Fibroblast of gingiva (primary cell): ENCODE measurements at places on chromosomes 2 and 18.
A peak's percentile ranks its signal among the peaks of the same experiment; 100 is the strongest.

- no peak for DNase-seq
Measured at GRCh38 chr18:48022021-48022420, 91.6 kb upstream of the SMAD2 start.

DNA sequence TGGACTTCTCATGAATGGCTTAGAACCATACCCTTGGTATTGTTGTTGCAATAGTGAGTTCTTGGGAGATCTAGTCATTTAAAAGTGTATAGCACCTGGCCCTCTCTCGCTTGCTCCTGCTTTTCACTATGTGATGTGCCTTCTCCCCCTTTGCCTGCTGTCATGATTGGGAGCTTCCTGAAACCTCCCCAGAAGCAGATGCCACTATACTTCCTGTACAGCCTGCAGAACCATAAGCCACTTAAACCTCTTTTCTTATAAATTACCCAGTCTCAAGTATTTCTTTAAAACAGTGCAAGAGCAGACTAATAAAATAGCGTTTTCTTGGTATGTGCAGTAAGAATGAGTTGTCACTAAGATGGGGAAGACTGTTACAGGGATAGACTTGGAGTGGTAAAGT lies 31.6 kb downstream of the BAZ2B start:
- DNase-seq: no peak

- peak; percentile 72 for DNase-seq
Measured at GRCh38 chr2:160583146-160583535, 89.5 kb upstream of the RBMS1 start.

DNA sequence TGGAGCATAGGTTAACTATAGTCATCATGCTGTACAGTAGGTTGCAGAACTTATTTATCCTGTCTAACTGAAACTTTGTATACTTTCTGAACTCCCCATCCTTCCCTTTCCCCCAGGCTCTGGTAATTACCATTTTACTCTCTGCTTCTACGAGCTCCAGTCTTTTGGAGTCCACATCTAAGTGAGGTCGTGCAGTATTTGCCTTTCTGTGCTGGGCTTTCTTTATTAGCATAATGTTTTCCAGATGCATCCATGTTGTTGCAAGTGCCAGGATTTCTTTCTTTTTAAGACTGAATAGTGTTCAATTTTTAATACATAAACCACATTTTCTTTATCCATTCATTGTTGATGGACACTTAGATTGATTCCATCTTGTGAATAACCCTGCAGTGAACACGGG lies 464.1 kb downstream of the TGIF1 start:
- peak; percentile 12 for DNase-seq

- no peak for DNase-seq
Measured at GRCh38 chr2:179412112-179412511, 147.5 kb upstream of the SESTD1 start.

DNA sequence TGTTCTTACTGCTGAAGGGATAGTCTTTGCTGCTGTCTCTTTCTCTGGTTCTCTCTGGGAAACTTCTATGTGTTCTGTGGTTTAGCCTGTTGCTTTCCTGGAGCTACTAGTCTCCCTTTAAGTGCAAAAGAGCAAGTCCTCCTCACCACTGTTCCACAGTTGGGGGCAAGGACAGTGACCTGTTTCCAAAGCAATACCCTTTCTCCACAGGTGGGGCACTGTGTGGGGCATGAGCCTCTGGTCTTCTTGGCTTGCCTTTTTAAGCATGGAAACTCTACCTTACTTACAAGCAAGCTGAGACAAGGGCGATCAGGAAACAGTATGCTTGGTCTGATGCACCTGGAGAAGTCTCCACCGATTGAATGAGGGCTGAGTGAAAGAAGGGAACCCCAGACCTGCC lies 156.7 kb downstream of the CPS1 start:
- DNase-seq: no peak

GRCh38 chr2:148534416-148535204 lies 109.9 kb upstream of the EPC2 start:
- no peak for DNase-seq

DNA sequence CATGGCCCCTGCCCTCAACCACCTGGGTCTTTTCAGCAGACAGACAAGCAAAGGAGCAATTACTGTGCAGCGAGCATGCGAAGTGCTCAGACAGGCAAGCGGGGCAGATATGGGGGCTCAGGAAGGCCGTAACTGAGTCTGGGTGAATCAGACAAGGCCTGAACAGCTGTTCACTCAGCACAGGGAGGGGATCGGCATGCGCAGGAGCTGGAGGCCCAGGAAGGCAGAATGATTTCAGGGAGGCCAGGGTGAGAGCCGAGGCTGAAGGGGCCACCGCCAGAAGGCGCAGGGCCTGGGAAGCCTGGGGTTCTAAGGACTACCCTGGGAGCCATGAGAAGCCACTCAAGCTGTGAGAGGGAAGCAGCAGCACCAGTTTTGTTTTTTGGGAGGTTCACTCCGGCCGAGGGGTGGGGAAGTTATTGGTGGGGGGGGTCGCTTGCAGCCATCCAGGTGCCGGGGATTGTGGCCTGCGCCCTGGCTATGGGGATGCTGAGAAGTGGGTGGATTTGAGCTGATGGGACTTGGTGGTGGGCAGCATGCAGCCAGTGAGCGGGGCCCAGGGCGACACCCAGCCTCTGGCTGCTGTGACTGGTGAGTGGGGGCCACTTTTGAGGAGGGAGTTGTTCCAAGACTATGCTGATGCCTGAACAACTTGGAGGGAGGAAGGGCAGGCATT lies 132.2 kb downstream of the TSN start:
- DNase-seq: no peak

GRCh38 chr2:105812180-105813044 lies 67.7 kb downstream of the NCK2 start:
- DNase-seq: peak; percentile 32

GRCh38 chr18:36655074-36655473 lies 173.7 kb downstream of the TPGS2 start:
- no peak for DNase-seq

GRCh38 chr18:47296462-47296861 lies 45.0 kb upstream of the SKOR2 start:
- no peak for DNase-seq

DNA sequence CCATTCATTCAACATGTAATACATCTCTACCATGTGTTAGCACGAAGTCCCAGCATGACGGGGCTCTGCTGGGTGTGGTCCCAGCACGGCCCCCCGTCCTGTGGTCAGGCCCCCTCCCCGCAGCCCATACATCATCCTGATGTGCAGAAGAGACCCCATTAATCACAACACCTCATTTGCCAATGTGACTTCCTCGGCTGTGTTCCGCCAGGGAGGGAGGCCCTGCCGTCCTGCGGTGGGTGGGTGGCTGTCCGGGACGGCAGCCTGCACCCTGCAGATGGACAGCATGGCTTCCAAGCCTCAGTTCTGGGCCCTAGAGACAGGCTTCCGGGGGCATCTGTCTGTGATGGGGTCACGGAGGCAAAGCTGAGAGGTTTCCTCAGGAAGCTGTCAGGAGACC lies 254.0 kb downstream of the CYP26B1 start:
- DNase-seq: no peak

- no peak for DNase-seq
Measured at GRCh38 chr2:219116776-219117646, 43.6 kb downstream of the NHEJ1 start.

GRCh38 chr2:145114726-145115125 lies 594.8 kb upstream of the ZEB2 start:
- DNase-seq: peak; percentile 12

GRCh38 chr18:35283923-35284794 lies 5.9 kb downstream of the ZSCAN30 start:
- no peak for DNase-seq

- DNase-seq: no peak
Measured at GRCh38 chr2:101881131-101881530, 110.6 kb upstream of the IL1R2 start.

- DNase-seq: peak; percentile 45
Measured at GRCh38 chr2:63050334-63051041, at the start of gene OTX1. Gene OTX1 (plus strand): TSS chr2:63050830. CDS start chr2:63052991, 2,161 bp downstream.

DNA sequence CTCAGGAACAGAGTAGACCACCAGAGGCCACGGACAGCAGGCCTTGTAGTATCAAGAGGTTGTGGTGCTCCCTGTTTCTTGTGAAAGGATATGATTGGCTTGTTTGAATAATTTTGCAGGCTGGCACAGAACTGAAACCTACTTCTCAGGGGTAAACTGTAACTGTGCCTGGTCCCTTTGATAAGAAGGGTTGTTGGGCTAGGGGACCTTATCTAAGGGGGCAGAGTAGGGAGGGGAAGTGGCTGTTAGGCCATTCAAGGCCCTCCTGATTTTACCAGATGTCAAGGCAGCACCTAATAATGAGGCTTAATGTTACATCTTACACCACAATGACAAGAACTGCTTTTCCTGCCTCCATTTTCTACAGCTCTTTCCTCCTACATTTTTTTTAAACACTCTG lies 45.6 kb downstream of the GPR39 start:
- no peak for DNase-seq

DNA sequence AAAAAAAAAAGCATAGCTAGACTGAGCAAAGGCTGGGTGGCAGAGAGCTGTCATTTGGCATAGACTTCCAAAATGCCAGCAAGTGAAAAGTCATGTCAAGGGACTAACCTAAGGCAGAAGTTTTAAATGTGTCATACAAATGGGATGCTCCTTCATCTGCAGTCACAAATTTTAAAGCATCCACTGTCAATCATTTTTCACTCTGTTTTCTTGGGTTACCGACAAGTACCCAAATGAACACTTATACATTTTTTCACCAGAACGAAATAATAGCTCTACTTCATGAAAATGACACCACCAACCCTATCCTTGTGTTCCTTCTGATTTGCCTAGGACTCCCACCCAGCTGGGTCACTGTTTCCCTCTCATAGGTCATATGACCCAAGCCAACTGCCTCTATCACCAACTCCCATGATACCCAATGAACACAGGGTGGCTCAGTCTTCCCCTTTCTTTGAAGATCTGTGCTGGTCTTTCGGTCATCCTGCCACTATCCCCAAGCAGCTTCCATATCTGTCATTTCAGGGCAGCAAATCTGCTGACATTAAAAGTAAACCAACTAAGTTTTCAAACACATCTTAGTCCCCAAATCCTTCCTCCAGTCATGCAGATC lies 21.5 kb downstream of the KLF7 start:
- DNase-seq: no peak

DNA sequence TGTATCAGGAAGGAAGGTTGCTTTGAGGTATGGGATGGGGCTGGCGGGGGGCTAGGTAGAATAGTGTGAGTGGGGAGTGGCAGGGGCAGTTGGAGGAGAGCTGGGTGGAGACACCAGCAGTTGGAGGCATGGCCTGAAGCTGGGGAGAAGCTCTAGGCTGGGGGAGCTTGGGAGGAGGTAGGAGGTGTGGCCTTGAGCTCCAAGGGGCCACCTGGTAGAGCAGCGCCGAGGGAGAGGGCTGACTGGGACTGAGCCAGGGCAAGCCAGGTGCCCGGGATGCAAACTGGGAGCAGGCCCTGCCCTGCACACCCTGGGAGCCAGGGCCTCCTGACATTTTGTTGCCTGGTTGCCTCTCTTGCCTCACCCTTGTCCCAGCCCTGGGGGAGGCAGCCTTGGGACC lies 33.1 kb upstream of the PDIA6 start:
- no peak for DNase-seq

- no peak for DNase-seq
Measured at GRCh38 chr2:151729837-151730236, 4.4 kb downstream of the NEB start.

GRCh38 chr2:221304916-221305315 lies 267.2 kb downstream of the EPHA4 start:
- no peak for DNase-seq

DNA sequence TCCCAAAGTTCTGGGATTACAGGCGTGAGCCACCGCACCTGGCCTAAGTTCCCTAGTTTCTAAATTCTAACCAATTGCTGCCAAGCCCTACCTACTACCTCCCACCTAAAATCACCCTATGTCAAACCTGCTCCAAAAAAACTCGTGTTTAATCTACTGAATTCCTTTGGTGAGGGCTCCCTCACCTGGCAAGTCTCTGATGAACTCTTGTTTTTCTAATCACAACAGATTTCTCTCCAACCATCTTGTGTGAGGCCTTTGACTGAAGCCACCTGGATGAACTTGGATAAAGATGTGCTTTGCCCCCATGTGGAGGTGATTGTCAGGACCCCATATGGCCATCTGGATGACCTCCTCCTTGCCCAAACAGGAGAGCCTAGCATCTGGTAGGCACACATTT lies 17.4 kb upstream of the SLC35G4 start:
- no peak for DNase-seq

GRCh38 chr2:226077841-226078240 lies 678.3 kb downstream of the NYAP2 start:
- peak; percentile 10 for DNase-seq

DNA sequence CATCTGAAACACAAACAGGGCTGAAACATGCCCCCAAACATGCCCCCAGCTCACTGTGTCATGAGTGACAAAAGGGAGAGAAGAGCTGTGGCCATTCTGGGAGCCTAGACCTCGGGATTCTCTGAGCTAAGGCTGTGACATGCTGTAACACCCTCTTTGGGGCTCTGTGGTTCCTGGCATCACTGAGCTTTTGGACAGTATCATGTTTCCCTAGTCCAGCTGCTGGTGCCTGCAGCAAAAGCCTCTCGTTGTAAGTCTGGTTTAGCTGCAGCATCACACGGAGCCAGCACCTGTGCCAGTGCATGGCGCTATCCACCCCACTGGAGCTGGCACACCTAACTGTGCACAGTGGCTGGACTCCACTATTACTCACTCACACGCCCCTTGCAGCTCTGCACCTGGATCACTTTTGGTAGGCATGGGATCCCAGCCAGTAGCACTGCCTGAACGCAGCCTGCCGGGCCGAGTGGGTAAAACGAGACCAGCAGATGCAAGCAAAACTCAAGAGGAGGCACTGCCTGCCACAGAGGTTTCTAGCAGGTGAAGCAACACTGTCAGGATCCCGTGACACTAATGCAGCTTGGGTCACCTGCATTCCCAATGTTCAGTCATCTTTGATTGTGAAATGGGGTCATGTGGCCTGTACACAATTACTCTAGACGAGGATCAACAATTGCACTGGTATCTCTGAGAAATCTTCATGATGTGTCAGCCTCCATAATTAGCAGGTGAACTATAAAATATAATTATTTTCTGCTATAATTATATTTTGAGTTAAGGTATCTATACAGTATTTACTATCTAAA lies 547.2 kb downstream of the ZNF804A start:
- DNase-seq: no peak

GRCh38 chr2:105400138-105400540 lies 1.3 kb upstream of the FHL2 start:
- DNase-seq: no peak

GRCh38 chr2:218043100-218043499 lies 26.0 kb upstream of the RUFY4 start:
- no peak for DNase-seq

DNA sequence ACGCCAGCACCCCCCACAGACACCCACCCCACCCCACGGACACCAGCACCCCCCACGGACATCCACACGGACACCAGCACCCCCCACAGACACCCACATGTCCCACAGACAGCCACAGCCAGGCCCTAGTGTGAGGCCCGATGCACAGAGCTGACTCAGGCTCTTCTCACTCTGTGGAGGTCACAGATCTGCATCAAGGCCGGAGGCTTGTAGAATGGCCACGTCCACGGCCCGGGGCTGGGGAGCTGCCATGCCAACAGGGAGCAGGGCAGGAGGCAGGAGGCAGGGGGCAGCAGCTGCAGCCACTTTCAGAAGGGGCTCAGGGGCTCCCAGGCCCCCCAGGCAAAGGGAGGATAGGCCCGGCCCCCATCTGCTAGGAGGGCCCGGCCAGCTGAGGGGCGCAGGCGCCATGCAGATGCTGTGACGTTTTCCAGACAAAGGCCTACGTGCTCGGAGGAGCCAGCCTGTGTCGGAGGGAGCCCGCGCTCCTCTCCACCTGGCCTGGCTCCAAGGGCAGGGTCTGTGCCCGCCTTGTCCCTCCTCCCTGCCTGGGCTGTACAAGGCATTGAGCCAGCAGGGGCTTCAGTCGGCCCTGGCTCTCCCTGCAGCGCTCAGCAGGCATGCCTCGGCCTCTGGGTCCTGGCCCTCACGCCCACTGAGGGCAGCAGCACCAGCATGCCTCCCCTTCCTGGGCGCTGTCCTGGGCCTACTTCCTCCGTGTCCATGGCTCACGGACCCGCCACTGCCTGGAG lies 249.0 kb downstream of the TWIST2 start:
- DNase-seq: no peak
